ENCODE measurements at places on chromosomes 2 and 18.

DNA sequence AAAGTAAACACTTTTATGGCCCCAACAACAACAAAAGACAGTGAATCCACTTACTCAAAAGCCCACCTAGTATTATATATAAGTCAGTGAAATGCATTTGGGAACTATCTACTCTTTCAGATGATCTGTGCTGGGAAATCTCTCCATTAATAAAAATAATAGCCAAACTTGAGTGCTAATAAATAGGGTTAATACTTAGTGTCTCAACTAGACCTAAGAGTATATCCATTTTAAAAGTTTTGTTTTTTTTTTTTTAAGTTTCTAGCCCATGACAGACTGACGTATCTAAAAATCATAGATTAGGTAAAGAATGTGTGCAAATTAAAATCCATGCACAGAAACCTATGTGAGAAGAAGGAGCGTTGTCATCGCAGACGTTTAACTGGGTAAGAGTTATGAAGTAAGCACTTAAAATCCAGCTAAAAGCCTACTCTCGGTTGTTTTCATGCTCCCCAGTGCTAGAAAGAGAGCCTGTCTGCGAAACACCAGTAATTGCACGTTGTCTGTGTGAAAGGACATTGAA lies 83.4 kb upstream of the PELI1 start:
- DNase-seq: no peak

DNA sequence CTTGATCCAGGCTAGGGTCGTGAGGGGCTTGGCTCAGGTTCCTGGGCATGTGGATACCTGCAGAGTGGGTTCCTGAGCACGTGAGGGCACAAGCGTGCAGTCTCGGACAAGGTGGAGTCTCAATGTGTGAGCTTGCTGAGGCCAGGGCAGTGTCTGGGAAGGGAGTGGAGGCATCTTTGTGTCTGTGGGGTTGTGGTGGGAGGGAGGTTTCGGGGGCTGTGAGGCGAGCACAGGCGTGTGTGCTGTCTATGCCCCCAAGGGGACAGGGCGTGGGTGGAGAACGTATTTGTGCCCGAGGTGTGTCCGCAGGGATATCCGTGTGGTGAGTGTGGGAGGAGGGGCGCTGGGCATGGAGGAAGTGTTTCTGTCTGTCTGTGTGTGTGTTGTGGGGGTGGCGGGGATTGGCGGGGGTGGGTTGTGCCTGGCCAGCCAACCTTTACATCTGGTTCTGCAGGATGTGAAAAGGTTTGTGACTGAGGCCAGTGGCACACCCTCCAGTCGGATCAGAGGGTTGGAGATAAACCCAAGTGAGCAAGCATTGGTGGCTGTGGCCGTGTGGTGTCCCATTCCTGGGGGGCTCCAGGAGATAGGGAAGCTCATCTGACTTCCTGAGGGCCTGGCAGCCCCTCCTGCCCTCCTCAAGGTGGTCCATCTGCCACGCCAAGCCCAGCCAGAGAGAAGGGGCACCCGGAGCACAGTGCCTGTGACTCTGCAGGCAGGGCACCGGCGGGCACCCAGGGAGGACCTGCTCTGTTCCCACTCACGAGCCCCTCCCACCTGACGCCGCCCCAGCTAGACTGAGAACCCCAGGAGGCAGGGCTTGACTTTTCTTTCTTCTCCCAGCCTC lies 57.1 kb downstream of the ZFP36L2 start:
- DNase-seq: no peak

- no peak for DNase-seq
Measured at GRCh38 chr2:85355521-85355920, 952 bp downstream of the ELMOD3 start.

DNA sequence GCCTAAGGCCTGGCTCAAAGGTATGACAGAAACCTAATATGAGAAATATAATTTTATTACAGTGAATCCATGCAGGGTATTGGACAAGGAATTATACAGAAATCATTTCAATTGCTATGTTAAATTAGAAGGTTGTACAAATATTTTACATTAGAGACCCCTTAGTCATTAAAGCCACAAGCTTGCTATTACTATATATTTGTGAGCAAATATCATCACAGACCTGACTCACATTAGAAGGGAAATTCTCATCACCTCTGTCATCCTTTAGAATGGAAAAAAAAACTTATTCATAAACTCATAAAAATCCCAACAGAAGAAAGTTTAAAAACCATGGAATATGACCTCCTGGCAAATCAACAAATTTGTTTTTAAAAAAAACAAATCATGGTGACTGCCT lies 277.9 kb downstream of the DCC start:
- DNase-seq: no peak

DNA sequence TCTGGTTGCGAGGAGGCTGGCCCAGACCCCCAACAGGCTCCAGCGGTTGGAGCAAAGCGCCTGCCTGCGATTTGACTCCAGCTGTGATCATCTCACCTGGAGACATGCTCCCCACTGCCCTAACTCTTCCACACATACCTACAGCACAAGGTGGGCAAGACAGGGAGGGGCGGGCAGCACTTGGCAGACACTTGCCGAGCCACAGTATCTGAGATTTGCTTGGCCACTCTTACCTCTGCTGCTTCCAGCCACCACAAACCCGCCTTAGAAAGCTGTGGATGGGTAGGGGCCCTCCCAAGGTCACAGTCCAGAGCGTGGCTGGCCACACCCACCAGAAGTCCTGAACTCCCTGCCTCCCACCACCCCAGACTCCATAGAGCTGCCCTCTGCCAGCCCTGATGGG lies 8.2 kb downstream of the CYP26B1 start:
- DNase-seq: no peak

DNA sequence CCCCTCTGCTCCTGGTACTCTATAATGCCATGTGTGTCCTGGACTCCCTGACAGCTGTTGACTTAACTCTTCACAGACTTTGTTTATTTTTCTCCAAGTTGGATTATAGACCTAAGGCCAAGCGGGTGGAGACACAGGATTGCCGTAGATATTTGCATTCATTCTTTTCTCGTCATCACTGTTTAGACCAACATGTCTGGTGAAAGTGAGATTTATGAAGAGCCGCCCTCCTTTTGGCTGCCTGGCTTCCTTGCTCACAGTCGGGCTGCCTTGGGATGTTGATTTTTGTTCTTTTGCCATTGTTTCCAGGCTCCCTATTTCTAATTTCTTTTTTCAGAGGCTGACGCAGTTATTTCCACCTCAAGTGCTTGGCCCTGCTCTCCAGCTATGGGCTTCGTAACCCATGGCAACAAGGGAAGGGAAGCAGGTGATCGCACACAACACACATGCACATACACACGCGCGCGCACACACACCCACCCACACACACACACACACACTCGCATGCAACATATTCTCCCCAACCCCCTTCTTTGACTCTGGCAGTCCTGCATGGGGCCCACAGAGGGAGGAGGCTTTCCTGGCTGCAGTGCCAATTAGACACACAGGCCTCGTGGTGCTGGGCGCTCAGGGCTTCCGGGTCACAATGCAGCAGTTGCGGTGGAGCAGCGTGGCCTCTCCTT lies 296.5 kb downstream of the MTX2 start:
- DNase-seq: no peak

DNA sequence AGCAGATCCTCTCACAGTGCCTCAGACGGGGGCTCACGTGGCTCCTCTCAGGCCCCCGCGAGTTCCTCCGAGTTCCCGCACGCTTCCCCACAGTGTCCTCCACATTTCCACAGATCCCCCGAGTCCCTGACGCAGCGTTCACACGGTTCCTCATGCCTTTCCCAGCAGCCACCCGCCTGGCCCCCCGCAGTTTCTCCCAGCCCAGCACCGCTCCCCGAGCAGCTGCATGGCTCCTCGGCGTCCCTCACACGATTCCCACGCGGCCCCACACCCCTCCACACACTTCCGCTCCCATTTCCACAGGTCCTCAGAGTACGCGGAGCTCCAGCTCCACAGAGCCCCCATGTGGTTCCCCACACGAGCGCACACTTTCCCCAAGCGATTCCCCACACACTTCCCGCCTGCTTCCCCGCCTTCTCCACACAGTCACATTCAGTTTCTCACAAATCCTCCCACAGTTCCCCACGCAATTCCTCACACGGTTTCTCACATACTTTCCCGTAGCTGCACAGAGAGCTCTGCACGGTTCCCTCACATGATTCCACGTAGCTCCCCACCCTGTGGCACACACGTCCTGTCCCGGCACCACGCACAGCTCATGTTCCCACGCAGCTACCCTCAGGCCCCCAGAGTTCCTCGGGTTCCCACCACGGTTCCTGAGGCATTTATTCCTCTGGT lies 39.9 kb downstream of the KIF1A start:
- no peak for DNase-seq

GRCh38 chr2:230429513-230429912 lies 13.5 kb downstream of the SP100 start:
- no peak for DNase-seq

DNA sequence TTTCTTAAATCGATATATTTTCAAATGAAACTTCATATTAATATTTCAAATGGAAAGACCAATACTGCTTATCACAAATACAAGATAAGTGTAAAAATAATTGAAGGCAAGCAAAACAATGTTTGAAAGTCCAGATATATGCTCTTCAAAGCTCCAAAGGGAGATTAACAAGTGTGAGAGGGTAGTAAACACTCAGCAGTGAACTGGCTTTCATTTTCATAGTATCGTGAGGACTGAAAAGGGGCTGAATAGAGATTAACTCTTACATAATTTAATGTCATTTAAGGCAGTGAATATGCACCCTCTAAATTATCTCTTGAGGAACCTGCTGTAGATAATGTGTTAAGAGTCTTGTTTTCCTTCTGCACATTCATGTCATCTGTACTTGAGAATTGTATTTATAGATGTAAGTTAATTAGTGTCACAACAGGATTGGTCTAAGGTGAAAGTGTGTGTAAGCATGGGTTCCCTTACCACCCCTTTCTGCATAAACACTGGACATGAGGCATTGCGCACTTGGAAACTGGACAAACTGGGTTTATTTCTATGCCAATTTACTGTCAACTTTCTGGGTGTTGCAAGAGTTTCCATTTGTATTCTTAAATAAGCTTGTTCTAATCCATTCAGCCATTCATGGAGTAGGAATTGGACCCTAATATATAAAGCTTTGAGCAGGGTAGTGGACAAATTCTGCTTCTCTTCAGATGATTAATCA lies 76.7 kb upstream of the SESTD1 start:
- no peak for DNase-seq

DNA sequence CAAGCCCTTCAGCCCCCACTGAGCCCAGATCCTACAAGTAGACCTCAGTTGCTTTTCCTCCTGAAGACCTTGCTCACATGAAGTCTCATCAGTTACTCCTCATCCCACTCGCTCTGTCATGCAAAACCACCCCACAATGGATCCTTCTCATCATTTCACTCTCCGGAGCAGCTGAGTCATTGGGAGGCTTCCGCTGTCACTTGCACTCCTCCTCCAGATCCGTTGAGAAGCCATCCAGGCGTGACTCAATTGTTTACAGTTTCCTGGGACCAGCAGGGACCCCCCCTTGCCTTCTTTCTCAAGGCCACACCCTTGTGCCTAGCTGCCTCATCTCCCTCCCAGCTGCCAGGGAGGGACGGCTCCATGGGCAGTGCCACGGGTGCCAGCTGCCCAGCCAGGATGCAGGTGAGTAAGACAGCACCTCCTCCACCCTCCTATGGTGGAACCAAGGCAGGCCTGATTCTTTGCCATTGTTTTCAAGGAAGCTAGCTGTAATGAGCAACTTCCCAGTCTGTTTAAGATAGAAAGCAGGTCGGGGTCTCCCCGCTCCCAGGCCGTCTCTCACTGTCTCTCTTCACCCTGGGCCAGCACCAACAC lies 16.3 kb downstream of the GPR55 start:
- DNase-seq: no peak

GRCh38 chr2:143710196-143710595 lies 581.0 kb downstream of the ARHGAP15 start:
- DNase-seq: no peak

DNA sequence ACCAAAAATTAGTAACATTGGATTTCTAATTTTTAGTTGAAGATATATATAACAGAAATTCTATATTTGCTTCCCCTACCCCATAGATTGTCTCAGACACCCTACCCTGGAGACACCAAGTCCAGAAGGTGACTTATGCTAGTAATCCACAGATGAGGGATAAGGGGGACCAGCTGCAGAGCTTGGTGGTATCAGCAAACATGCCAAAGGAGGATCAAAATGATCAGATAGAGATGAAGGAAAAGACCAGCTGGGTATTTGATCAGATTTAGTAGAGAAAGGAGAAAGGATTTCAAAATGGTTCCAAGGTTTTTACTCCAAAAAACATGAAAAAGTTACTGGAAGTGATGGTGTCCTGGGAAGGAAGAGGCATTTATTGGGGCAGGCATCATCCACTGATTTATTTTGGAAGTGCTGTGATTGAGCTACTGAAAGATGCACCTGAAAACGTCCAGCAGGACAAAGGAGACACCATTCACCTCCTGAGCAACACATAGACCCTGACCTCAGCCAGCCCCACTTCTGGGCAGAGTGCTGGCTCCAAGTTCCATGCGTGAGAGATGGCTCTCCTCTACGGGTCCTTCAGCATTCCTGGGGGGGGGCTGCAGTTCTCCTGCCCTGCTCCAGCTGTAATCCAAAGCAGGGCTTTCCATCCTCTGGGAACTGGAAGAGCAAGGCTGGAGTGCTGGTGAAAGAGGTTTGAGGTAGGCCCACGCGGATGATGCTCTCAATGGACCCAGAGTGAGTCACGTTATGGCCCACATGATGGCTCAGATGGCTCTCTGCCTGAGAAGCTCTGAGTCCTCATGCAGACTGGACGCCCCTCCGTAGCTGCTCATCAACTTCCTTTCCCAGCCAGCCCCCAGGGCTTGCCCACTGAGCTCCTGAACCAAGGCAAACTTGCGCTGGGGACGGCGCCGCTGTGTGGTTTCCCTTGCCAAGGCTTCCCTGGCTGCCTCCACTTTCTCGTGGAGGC lies 3.7 kb upstream of the LRRFIP1 start:
- no peak for DNase-seq

- DNase-seq: no peak
Measured at GRCh38 chr18:25169701-25170100, 182.3 kb downstream of the ZNF521 start.

DNA sequence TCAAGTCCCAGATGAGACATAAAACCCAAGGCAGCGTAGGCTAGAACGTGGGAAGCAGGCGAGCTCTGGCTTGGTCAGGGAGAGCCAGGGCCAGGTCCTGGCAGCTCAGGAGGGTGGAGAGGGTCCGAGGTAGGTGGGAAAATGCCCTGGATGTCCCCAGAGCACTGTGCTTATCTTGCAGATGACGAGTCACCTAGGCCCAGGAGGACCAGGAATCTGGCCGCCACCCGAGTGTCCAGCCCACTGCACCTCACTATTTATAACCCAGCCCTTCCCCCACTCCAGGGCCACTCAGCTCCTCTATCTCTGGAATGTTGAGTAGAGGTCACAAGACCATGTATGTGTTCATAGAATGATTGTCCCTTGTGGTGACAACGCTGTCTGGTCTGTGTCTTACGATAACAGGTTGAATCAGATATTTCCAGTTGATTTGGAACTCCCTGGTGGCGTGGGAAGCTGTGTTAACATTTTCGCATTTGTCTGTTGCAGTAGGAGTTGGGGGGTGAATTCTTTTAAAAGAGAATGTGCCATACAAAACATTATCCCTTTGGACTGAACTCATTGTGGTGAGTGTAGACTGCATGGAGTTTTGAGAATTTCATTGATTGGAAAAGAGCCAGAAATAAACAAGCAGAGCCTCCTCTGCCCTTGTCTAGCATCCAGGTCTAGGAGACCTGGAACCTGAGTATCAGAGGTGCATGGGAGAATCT lies 47.5 kb downstream of the EMILIN2 start:
- no peak for DNase-seq
